ENCODE measurements at places on chromosomes 16 and 17.

DNA sequence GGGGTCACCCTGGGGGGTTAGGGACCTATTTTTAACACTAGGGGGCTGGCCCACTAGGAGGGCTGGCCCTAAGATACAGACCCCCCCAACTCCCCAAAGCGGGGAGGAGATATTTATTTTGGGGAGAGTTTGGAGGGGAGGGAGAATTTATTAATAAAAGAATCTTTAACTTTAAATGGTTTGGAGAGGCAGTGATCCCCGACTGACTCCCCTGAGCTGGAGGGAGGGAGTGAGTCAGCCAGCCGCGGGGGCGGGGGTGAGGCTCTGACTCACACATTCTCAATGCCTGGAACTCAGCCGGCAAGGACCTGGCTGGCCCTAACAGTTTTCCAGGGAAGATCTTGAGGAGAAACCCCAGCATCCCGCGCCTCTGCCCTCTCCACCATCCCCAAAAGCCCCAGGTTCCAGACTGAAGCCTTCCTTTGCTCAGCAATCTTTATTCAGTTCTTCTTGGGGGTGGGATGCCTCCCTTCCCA, 1.5 kb downstream of the HCFC1R1 start:
- peak; percentile 88 for DNase-seq

DNA sequence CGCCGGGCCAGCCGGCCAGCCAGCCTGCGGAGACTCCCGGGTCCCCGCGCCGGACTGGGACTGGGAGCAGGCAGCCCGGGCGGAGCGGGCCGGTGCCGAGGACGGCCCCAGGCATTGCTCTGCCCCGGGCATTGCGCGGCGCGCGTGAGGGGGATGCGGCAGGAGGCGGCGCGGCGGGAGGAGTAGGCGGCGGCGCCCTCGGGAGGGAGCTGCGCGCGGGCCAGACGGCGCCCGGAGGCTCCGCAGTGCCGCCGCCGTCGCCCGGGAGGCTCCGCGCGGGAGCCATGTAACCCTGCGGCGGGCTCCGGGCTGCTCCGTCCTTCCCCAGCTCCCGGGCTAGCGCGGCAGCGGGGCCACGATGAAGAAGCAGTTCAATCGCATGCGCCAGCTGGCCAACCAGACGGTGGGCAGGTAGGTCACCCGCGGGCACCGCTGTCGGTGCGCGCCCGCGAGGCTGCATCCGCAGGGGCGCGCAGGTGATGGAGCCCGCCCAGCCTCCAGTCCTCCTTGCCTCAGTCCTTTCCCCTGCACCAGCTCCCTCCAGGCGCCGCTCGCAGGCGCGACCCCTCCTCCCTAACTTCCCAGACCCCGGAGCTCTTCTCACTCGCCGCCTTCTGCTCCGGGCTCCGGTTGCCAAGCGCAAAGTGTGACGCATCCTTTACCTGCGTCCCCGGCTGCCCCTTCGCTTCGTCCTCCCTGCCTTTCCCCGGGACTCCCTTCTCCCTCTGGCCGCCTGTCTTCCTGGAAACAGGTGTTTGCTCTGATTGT, at the start of gene ARHGAP44:
Gene ARHGAP44, plus strand, starts transcription at position 18 of the 768 bp plus-strand sequence. Its CDS starts 341 bp downstream, at position 359.
- DNase-seq = peak; percentile 8

DNA sequence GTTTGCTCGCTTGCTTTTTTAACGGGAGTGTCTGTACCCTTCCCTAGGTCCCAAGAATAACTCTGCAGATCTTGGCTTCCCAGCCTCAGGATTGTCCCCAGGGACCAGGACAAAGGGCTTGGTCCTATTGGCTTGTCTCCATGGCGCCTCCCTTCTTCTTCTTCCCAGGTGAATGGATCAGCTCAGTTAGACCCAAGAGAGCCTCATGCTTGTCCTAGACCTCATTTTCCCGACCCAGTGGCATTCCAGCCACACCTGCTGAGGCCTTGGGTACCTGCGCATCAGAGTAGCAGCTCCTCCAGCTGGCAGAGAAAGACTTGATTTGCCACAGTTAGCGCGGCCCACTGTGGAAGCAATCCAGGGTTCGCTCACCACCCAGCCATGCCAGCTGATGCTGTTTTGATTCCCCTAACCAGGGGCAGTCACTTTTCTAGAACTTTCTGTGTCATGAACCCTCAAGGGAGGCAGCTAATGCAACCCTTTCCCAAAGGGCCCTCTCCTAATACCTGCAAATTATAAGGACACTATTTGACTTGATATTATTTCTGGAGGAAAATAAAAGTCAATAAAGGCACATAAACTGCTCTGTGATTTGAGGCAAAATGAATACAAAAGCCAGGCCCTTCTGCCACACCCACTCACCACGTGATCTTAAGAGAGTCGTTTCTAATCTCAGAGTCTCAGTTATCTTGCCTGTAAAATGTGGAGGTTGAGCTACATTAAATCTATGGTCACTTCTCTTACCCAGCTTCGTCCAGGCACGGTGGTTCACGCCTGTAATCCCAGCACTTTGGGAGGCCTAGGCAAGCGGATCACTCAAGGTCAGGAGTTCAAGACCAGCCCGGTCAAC, 13.9 kb downstream of the GPR142 start:
- DNase-seq = no peak

- DNase-seq = peak; percentile 23
Measured at GRCh38 chr17:50841949-50842354, 6.6 kb downstream of the WFIKKN2 start.

- no peak for DNase-seq
Measured at GRCh38 chr16:26697807-26698206, 368.9 kb upstream of the C16orf82 start.
